Stimulated activated CD4-positive, alpha-beta T cell treated with anti-CD3 and anti-CD28 coated beads, Interleukin-12 subunit alpha, Interleukin-12 subunit beta, amount 100 ng/mL, for 24 hours (primary cell): ENCODE measurements at places on chromosomes 2 and 18.

DNA sequence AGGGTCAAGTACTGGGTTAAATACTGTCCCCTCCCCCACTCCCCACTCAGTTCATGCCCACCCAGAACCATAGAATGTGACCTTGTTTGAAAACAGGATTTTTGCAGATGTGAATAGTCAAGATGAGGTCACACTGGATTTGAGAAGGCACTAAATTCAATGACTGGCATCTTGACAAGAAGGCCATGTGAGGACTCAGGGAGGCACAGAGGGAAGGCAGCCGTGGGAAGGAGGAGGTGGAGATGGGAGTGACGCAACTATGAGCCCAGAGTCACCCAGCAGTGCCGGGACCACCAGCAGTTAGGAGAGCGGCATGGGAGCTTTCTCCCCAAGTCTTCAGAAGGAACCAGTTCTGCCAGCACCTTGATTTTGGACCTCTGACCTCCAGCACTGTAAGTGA, 257.3 kb downstream of the BCL2 start:
- DNase-seq: no peak

DNA sequence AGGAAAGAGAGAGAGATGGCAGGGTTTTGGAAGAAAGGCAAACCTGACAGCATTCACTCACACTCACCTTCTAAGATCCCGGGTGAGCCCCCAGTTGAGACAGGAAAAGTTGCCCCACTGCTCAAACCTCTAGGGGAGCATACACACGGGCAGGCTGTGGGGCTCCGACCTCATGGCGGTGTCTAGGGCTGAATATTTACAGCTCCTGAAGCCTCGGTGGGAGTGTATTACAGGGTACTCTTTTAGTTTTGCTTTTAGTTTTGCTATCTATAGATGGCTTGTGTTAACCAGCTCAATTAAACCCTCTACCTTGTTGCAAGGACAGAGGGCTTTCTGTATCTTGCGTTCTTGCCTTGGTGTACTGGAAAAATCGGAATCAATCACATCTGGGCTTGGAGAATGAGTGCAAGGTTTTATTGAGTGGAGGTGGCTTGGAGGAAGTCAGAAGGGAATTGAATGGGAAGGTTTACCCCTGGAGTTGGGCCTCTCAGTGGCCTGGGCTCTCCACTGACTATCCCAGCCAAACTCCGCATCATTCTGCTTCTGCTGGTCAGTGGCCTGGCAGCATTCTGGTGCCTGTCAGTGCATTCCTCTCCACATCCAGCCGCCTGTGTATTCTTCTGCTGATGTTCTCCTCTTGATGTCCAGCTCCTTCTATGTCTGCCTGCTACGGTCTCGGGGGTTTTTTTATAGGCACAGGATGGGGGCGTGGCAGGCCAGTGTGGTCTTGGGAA, 10.1 kb upstream of the IFIH1 start:
- DNase-seq: no peak

GRCh38 chr2:240963065-240963867, 35.2 kb upstream of the SNED1 start:
- DNase-seq: no peak

DNA sequence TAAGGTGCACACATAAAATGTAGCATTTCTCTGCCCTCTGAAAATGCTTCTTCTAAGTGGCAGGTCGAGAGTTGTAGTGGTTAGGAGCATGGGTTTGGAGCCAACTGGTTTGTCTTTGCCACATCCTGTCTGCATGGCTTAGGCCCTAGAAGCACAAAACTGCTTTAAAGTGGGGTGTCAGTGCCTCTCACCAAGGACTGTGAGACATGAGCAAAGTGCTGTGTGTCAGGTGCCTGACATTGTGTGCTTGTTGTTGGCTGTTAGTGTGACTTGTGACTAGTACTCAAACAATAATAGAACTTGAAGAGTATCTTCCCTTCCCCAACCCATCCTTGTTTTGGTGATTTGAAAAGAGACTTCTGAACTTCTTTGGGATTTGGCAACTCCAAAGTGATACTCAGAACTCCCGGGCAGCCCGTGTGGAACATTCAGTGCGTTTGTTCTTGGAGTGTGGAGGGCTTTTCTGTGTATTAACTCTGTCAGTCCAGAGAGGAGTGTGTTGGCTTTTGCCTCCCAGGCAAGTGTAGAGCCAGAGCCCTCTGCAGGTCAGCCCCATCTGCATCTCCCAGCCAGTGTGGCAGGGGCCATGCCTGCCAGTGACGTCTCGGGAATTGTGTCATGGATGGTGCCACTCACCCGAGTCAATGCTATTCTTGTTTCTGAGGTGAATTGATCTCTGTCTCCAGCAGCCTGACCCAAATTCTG, 5.0 kb downstream of the MGAT5 start:
- no peak for DNase-seq

GRCh38 chr18:53268455-53268854, 928.5 kb downstream of the DCC start:
- DNase-seq: no peak

DNA sequence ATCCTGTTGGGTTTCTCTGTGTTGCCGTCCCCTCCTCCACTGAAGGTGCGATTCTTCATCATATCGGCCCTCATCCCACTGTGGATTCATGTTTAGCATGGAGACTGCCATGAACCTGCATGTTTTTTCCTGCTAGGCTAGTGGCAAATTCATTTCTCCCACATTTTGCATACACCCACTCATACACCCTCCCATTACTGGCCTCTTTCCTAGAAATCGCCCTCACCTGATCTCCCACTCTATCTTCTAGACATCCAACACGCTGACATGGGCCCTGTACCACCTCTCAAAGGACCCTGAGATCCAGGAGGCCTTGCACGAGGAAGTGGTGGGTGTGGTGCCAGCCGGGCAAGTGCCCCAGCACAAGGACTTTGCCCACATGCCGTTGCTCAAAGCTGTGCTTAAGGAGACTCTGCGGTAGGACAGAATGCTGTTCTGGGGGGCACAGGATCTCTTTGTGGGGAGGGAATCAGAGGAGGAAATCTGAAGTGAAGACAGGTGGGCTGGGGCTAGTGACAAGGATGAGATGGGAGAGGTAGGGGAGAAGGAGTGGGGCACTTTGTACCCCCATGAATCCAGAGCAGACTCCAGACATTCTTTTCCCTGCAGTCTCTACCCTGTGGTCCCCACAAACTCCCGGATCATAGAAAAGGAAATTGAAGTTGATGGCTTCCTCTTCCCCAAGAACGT, 17.7 kb downstream of the PRKAG3 start:
- DNase-seq: no peak

DNA sequence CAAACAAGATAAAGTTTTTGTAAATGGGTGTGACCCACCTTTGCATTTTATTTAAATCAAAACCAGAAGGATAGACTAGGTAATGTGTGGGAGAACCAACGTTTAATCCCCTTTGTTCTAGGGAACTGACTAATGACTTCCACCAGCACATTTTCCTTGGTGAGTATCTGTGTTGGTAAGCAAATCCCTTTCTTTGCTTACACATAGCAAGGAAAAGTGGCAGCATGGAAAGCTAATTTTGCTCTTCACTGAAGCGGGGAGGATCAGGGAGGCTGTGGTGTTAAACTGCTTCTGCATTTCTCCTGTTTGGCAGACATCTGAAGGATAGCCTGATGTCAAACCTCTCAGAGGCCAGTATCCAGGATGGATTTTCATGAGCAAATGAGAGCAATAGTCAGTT, 331.1 kb downstream of the PTPRM start:
- no peak for DNase-seq

DNA sequence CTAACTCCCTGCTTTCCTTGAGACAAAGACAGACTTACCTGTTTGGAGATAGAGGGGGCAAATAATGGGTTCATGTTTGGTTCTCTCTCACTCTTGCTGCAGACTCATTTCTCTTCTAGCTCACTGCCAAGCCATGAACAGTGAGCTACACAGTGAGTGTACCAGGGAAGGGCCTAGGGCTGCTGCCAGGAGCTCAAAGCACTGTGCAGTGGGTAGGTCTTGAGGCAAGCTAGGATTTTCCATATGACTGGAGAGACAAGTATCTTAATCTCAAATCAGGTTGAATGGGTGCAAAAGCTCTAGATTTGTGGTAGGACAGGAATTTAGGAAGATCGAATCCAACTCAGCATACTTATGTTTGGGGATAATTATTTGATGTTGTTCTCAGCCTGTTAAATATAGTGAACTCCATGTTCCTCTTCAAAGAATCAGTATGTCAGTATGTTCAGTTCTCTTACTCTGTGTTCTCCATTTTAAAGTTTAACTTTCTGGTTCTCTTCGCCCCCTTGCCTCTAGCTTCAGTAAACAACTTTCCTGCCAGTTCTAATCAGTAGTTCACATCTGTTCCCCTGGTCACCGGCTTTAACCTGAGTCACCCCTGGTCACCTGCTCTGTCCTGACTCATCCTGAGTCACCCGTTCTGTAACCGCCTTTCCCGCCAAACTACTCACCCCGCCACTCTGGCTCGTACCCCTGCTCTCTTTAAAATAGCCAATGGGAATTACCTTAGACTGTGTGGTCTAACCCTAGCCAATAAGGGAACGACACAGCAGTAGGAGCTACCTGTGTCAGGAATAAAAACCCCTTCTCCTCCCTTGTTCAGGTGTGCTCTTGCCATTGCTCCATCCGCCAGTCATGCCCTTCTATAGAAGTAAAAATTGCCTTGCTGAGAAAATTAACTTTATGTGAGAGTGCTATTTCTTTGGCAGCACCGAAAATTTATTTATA, 21.9 kb downstream of the SLC25A52 start:
- no peak for DNase-seq

DNA sequence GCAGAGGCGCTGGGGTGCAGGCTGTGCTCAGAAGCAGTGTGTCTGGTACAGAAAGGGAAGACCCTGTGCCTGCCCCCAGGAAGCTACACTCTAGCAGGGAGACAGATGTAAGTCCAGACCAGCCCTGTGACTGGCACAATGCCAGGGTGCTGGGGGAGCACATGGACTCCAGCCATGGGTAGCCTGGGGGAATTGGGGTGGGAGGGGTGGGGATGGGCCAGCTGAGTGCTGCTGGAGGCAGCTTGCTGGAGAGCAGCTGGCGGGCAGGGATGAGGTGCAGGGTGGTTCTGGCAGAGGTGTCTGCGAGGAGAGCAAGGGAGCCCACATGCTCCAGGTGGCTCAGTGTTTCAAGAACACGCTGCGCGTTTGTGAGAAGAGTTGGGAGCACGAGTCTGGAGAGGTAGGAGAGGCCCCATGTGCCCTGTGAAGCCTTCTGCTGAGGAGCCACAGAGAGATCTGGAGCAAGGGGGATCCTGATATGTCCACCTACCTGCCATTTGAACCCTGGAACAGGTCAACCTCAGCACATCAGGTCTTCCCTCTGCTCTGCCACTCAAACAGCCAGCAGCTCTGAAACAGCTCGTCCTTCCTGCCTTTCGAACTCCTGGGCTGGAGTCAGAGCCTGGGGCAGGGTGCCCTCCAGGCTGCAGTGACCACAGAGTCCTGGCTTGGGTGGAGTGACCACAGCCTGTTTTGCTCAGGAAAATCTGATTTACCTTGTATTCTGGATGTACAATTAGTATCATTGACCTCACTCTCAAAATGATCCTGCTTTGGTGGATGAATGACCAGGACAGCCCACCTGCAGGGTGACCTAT, 15.1 kb downstream of the ALLC start:
- DNase-seq: no peak

- peak; percentile 60 for DNase-seq
Observed at GRCh38 chr2:217785544-217786045, 217.2 kb downstream of the TNS1 start.

DNA sequence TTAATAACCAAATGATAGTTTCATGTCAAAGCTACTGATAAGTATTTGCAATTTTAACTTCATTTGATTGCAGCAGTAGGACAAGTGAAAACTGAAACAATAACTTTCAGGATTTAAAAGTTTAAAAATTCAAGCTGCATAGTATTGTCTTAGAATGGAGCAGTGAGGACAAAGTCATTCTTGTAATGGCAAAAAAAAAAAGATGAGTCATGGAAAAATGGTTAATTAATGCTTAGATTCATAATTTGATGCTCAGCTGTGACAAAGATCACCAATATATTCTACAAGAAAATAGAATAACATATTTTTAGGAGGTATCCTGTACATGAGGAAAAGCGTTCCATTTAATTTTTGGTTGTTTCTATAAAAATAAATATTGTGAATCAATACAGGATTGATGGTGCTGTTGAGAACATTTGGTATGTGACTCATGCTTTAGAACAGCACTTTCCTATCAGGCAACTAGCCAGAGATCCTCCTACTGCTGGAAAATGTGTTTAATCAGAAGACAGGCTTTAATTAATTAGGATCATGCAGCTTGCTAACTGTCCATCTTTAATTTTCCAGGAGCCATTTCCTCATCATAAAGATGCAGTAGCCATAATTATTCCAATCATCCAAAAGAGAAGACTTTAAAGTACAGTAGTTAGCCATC, 239.0 kb upstream of the MMADHC start:
- no peak for DNase-seq
